Liver (tissue), 10 donors: ENCODE measurements at places on chromosomes 4 and X. TPM values are rescaled to one million over a fixed set of nuclear protein-coding genes. Genes with fewer than 3 reads are reported as not detected.

- no peak for DNase-seq
- H3K4me1 ChIP-seq, result no peaks in the 10 kb centered on the region
- no peaks in the 10 kb centered on the region for H3K27me3 ChIP-seq
- H3K36me3 ChIP-seq, result no peaks in the 10 kb centered on the region
- no peak overlapping the region for H3K4me3 ChIP-seq
Observed at GRCh38 chr4:35653451-35653850, 590.9 kb downstream of the ARAP2 start.

GRCh38 chrX:47091149-47091775 lies 13.0 kb downstream of the RGN start:
- no peak overlapping the region for H3K4me3 ChIP-seq
- H3K36me3 ChIP-seq, result peaks cover 20% of the 10 kb centered on the region
- no peak overlapping the region for H3K27ac ChIP-seq
- H3K27me3 ChIP-seq, result peaks cover 4% of the 10 kb centered on the region
- DNase-seq, result no peak
- no peaks in the 10 kb centered on the region for H3K4me1 ChIP-seq

- no peak overlapping the region for H3K4me3 ChIP-seq
- H3K4me1 ChIP-seq, result no peaks in the 10 kb centered on the region
- no peak for DNase-seq
- H3K36me3 ChIP-seq, result no peaks in the 10 kb centered on the region
- no peak overlapping the region for H3K27ac ChIP-seq
Observed at GRCh38 chr4:43607827-43608461, 715.4 kb downstream of the GRXCR1 start.

DNA sequence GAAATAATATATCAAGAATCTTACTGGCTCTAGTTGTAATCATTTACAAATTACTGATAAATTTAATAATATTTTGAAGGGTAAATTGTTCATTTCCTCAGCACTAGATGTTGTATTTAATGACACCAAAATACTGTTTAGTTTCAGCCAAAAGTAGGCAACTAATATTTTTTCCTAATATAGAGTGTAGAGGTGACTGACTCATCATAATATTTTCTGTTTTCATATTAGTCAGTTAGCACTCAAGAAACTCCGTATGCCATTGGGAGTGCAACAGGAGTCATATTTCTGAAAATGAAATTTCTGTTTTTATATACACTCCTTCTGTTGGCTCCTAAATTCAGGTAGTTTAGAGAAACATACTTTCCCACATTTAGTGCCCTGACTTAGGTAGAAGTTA lies 36.6 kb upstream of the PTPN13 start:
- H3K27me3 ChIP-seq, result no peaks in the 10 kb centered on the region
- H3K4me3 ChIP-seq, result no peak overlapping the region
- DNase-seq, result no peak
- H3K36me3 ChIP-seq, result no peaks in the 10 kb centered on the region

- no peaks in the 10 kb centered on the region for H3K27me3 ChIP-seq
- H3K4me3 ChIP-seq, result no peak overlapping the region
- no peak for DNase-seq
- peaks cover 15% of the 10 kb centered on the region for H3K36me3 ChIP-seq
- H3K4me1 ChIP-seq, result peaks cover 19% of the 10 kb centered on the region
Observed at GRCh38 chrX:154549766-154550165, 2.3 kb downstream of the IKBKG start.

Gene F11
- 130 TPM for polyA plus RNA-seq

Gene ZNF330
- 18.7 TPM for polyA plus RNA-seq
